ENCODE measurements at places on chromosomes 6 and 20.

DNA sequence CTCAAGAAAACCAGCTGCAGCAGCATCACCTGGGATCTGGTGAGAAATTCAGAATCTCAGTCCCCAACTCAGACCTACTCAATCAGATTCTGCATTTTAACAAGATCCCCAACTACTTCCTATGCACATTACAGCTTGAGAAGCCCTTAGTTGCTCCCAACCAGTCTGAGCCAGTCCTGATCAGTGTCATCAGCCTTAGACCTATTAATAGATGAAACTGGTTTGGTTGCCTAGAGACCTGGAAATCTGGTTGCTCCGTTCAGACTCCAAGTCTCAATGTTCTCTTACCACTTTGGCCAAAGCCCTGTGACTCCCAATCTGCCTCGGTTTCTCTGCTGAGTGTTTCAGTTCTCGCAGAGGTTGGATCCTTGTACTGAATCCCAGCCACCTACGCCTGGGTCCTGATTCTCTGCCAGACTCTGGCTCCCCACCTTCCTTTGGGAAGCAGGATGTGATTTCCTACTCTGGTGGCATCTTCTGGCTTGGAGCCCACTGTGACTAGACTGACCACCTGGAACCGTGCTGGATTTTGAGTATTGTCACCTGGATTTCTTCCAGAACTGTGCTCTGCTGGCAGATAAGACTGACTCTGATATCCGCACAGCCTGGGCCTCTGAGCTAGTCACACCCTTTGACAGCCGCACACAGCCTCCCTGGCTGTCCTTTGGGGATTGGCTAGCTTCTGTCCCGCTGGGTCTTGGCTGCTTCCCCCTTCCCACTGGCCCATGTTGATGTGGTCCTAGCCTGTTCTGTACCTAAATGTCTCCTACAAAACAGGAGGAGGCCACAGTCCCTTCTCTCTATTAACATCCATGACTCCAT is 20.3 kb upstream of the ATXN1 start:
- DNase-seq: no peak

DNA sequence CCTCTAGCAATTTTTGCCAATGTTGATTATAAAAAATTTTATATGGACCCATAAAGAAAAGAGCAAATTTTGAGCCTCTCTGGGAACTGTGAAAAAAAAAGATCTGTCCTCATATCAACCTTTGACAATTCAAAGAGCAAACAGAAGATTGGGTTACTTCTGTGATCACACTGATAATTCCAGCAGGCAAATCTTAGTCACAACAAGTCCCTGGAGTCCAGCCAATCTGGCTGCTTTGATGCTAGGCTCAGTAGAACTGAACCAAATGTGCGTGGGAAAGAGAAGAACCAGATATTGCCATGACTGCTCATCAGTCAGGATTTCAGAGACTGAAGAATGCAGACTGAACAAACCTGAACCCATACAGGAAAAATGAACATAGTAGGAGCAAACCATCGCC is 438.4 kb upstream of the FLRT3 start:
- DNase-seq: no peak

- DNase-seq: no peak
Measured at GRCh38 chr6:166267526-166267925, 40.7 kb downstream of the PRR18 start.

DNA sequence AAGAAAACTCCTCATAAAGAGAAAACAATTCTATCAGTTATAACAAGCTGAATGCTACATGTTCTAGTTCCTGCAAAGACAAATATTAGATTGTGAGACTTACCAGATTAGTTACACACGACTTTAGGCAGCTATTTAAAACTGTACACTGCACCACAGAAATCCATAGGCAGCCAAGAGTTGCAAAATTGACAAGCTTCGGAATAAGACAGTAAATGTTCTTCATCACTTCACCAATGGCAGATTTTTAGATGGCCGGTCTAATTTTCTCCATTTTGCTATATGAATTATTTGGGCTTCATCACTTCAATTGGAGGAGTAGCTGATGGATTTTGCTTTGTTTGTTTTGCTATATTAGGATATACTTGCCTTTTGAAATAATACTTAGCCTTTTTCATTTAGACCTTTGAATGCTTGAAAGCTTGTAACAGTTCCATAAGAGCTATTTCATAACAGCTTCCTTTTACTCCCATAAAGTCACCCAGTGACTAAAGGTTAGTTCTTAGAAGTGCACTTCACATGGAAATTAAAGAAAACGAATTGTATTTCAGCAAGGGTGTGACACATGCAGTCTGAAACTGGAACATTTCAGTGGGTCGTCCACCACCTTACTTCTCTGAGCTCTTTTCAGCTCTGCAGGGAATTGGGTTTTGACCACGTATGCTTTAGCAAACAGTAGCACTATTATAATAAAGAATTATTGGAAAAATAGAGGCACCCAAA is at the start of gene ROS1:
Gene ROS1, minus strand, starts transcription at position 512 of the 723 bp plus-strand sequence. Its CDS starts 286 bp downstream, at position 226.
- DNase-seq: no peak

DNA sequence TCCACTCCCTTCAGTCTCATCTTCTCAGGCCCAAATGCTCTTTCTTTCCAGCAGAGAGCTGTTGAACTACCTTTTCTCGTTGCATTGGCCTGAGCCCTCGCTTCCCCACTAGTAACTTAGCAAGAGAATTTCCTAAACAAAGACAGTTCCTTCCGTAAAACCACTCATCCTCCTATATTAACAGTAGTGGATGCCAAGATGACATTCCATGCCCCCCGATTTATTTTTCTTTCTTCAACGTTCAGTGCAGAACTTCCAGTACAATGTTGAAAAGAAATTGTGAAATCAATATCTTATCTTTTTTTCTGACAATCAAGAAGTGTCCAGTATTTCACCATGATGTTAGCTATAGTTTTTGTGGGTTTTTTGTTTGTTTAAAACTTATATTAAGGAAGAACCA is 45.8 kb downstream of the SOX4 start:
- no peak for DNase-seq

GRCh38 chr6:127566651-127567050 is 10.3 kb upstream of the C6orf58 start:
- DNase-seq: no peak

DNA sequence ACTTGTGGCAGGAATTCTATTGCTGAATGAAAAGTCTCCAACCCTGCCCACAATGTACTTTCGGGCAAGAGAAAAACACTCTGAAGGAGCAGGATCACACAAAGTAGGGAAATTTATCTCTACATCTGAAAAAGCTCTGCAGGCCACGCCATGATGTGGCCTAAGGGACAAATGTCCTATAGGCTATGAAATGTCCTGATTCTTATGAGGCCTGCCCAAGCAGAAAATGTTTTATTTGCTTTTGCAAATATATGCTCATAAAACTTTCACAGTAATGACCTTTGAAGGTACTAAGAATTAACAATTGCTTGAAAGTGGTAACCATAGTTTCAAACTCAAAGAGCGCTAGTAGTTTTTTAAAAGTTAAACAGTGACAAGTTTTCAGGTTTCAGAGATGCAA is 31.0 kb downstream of the SYCP2 start:
- DNase-seq: no peak

GRCh38 chr6:155194399-155194798 is 69.4 kb upstream of the CLDN20 start:
- no peak for DNase-seq

GRCh38 chr6:1313767-1314503 is 2.0 kb downstream of the FOXQ1 start:
- no peak for DNase-seq
